GM13976 (cell line): ENCODE measurements at places on chromosomes 5 and 9.

DNA sequence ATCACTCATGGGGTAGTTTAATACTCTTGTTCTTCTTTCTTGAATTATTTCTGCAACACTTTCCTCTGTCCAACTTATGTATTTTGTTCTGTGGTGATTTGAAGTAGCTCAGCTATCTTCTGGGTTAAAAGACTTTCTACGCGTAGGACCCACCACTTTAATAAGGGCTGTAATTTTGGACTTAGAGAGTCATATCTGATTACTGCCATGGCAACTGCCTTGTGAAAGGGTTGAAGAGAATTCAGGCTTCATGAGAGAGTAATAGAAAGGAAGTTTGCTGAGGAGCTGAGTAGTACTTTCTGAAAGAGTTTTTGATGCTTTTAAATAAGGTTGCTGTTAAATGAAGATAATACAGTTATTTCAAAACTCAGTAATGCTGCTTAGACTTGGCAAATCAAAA lies 89.5 kb downstream of the TLE4 start:
- no peak for DNase-seq

- DNase-seq, result no peak
Observed at GRCh38 chr9:84136119-84136868, 155.7 kb downstream of the RMI1 start.

DNA sequence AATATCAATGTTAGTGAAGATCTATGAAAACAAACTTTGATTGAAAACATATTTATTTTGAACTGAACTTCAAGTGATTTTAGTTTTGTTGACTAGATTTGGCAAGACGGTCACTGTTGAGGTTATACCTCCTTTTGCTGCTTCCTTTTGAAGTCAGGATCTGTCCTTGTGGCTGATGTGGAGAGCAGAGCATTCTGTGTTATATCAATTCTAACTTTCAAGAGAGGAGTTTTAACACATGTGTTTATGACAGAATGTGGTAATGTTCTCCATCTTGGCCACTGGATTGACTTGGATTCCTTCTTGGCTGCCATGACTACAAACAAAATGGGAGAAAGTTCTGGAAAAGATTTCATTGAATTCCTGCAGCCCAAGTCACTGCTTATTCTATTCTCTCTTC lies 104.0 kb upstream of the ACTBL2 start:
- no peak for DNase-seq

DNA sequence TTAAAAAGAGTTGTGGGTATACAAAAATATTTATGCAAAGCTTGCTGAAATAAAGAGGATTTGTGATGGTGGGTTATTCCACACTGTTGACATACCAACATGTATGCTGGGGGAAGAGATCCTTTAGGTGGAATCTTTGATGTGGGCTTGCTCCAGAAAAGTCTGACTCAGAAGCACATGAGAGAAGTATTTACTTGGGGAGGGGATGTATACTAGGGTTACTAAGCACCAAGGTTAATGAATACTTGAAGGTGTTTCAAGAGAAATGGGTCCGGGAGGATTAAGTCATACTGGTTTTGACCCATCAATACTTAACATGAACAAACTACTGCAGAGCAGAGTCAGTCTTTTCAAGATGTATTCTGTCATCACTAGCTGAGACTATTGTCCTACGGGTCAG lies 316.4 kb upstream of the GRIN3A start:
- no peak for DNase-seq

- DNase-seq, result no peak
Observed at GRCh38 chr9:13069498-13069897, 210.0 kb downstream of the MPDZ start.
